ENCODE measurements at places on chromosomes 11 and 22.

DNA sequence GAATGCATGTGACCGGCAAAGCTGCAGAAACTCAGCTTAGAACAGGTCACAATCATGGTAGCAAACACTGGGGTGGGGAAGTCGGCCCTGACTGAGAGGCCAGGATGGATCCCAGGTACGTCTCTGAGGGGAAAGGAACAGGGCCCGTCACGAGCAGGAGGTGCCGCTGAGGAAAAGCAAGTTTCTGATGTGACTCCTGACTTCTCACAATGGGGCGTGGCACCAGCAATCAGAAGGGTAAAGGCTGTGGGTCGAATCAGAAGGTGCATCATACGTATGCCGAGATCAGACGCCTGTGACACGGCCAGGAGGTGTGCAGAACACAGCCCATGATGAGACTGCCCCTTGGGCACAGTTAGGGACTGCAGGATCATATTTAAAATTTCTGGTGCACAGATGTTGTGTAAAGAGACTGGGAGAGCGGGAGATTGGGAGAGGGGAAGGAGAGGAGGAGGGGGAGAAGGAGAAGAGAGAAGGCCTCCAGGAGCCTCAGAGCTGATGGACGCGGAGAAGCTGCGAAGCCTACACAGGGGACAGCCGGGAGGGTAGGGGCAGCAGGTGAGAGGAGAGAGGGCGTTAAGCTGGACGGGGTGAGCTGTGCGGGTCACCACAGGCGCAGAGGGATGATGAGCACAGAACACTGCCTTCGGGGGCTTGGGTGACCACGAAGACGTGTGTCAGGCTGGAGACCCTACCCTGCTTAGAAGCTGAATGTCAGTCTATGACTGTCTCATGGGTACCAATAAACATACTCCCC is 30.7 kb downstream of the KRTAP5-5 start:
- no peak for DNase-seq

DNA sequence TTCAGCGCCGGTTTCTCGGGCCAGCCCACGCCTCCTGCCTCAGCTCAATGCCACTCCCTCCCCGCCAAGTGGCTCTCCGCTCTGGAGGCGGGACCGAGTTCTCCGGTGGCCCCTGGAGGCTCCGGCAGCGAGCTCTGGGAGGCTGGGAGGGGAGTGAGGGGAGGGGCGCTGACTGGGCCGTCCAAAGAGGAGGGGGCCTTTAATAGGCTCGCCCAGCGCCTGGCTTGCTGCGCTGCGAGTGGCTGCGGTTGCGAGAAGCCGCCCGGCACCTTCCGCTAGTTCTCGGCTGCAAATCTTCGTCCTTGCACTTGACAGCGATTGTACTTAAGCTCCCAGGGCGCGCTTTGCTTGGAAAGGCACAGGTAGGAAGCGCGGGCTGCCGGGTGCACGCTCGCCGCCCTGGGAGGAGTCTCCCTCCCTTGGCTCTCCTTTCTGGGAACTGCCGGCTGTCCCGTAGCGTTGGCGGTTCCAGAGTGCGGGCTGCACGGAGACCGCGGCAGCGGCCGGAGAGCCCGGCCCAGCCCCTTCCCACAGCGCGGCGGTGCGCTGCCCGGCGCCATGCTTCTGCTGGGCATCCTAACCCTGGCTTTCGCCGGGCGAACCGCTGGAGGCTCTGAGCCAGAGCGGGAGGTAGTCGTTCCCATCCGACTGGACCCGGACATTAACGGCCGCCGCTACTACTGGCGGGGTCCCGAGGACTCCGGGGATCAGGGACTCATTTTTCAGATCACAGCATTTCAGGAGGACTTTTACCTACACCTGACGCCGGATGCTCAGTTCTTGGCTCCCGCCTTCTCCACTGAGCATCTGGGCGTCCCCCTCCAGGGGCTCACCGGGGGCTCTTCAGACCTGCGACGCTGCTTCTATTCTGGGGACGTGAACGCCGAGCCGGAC is at the start of gene ADAMTS15:
TSS of gene ADAMTS15 (plus strand) at position 230 of the 894 bp plus-strand sequence. CDS start at position 559, 329 bp downstream.
- no peak for DNase-seq

GRCh38 chr11:66845143-66845875 is 2.1 kb downstream of the RCE1 start:
- DNase-seq, result no peak

- no peak for DNase-seq
Measured at GRCh38 chr22:30315962-30316576, 10.7 kb downstream of the TBC1D10A start.

GRCh38 chr11:112087212-112087611 is 539 bp downstream of the SDHD start:
- no peak for DNase-seq

DNA sequence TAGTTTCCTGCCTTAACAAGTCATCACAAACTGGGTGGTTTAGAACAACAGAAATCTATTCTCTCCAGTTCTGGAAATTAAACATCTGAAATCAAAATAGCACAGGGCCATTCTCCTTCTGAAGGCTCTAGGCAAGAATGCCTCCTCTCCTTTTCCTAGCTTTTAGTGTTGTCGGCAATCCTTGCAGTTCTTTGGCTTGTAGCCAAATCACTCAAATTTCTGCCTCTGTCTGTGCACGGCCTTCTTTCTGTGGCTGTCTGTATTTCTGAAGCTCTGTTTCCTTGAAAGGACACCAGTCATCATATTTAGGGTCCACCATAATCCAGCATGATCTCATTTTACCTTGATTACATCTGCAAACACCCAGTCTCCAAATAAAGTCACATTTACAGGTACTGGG is 795.5 kb downstream of the METTL15 start:
- no peak for DNase-seq

DNA sequence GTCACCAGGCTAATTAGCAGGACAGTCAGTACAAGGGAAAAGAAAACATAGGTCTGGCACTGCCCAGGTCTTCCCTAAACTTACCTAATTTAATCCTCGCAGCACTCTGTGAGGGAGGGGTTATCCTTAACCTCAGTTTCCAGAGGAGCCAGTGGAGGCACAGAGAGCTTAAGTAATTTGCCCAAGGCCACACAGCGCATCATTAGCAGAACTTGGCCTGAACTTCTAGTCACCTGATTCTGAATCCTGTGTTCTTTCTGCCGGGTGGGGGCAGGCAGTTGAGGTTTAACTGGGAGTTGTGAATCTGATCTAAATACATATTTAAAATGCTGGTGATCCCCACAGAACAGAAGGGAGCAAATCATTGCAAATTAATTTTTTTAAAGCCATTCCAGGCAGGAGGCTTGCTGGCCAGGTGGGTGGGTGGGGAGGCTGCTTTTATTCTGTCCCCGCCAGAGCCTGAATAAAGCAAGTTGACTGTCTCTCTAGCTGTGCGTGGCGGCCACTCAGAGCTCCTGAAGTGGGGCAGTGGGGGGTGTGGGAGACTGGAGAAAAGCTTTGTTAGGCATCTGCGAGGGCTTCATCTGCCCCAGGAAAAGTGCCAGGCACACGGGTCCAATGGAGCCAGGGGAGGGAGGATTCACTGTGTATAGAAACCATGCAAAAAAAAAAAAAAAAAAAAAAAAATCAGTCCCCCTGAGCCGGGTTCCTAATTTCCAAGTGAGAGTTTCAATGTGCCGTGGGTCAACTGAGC is 66.1 kb downstream of the NFAM1 start:
- DNase-seq, result no peak

GRCh38 chr11:62401356-62401755 is 17.5 kb upstream of the SCGB1A1 start:
- DNase-seq, result no peak

DNA sequence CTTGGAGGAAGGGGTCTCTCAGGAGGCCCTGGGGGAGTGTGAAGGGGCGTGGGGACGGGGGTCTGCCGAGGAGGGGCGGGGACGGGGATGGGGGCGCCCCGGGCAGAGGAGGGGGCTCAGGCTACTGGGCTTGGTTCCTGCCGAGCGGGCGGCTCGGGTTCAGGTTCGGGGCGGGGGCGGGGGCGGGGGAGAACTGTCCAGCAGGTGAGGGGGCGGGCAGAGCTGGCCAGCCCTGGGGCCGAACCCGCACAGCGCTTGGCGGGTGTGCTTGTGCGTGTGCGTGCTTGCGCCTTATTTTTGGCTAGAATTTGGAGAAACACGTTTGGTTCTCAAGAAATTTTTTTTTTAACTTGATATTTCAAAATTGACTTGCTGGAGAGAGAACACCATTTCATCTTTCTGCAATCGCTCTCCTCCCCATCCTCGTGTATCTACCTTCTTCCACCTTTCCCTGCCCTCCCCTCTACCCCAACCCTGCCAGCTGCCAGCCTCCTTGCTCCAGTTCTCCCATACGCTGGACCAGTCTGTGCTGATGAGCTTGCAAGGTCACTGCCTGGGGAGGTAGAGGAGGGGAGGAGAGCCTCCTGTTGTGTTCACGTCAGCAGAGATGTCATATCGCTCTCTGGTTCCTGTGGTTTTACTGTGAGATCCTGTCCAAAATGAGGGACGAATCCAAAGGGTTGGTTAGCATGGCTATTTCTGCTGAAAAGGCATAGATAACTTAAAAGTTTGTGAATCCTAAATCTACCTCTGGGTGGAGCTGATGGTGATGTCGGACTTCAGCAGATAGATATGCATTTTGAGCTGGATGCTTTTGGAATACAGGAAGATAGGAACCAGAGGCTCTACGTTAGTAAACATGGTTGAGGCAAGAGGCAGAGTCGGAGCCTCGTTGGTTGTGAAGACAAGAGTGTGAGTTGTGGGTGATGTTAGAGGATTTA is 668 bp downstream of the MADD start:
- no peak for DNase-seq

DNA sequence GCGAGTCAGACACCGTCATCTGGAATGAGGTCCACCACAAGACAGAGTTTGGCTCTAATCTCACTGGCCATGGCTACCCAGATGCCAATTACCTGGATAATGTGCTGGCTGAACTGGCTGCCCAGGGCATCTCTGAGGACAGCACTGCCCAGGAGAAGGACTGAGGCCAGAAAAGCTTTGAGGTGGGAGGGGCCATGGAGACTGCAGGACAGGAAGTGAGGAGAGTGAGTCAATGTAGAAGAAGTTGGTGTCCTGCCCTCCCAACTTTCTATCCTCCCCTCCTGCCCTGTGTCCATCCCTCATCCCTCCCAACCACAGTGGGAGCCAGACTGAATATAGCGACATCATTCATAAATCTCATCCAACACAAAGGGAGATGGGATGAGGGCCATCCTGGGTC is 8.0 kb downstream of the MPEG1 start:
- DNase-seq, result no peak

GRCh38 chr11:75813622-75814039 is 1.4 kb upstream of the UVRAG start:
- DNase-seq, result no peak

- no peak for DNase-seq
Measured at GRCh38 chr11:68165601-68166000, 44.4 kb upstream of the CHKA start.

- no peak for DNase-seq
Measured at GRCh38 chr22:25027043-25027906, 74.8 kb downstream of the KIAA1671 start.

GRCh38 chr11:107864591-107864990 is 6.0 kb upstream of the SLC35F2 start:
- DNase-seq, result no peak

- DNase-seq, result no peak
Measured at GRCh38 chr11:25576320-25576719, 755.6 kb upstream of the ANO3 start.

DNA sequence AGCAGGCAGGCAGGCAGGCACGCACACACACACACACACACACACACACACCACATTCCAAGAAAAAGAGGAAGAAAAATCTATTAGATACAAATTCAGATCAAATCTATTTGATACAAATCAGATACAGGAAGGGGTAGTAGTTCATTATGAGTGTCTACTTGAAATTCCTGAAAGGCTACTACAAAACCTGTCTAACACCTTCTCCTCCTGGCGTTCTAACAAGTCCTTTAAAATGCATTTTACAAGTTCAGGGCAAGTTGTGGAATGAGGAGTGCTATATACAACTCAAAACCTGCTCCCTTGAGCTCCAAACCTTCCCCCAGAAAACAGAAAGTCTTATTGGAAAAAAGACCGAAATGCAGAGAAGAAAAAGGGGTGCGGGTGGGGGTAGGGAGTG is 476 bp downstream of the ARHGAP32 start:
- no peak for DNase-seq

DNA sequence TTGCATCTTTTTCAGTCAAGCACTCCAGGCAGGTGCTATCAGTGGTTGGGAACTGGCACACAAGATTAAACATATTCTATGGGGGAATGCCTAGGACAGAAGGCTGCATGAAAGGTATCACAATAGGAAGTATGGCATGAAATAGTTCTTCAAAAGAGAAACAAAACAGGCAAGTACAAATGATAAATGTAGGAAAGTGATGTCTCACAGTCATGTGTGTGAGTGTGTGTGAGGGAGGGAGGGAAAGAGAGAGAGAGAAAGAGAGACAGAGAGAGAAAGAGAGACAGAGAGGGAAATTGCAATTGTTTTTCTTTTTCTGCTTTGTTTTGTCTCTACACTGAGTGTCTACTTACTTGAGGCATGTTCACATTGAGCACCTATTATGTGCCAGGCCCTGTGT is 456.3 kb downstream of the MIAT start:
- DNase-seq, result no peak

DNA sequence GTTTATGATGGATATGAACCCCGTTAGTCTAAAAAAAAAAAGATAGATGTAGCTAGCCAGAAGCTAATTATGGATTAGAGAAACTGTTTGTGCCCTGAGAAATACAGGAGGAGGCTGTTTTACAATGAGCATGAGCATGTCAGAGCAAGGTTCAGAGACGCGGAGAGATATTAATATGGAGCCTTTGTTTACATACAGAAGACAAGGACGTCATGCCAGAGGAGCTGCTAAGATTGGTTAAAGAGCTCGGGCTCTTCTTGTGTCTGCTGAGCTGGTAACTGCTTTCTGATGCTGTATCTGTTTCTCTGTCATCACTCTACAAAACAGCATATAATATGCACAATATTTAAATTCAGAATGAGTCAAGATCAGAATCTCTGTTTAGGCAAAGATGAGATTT is 24.9 kb upstream of the CCDC89 start:
- DNase-seq, result no peak

DNA sequence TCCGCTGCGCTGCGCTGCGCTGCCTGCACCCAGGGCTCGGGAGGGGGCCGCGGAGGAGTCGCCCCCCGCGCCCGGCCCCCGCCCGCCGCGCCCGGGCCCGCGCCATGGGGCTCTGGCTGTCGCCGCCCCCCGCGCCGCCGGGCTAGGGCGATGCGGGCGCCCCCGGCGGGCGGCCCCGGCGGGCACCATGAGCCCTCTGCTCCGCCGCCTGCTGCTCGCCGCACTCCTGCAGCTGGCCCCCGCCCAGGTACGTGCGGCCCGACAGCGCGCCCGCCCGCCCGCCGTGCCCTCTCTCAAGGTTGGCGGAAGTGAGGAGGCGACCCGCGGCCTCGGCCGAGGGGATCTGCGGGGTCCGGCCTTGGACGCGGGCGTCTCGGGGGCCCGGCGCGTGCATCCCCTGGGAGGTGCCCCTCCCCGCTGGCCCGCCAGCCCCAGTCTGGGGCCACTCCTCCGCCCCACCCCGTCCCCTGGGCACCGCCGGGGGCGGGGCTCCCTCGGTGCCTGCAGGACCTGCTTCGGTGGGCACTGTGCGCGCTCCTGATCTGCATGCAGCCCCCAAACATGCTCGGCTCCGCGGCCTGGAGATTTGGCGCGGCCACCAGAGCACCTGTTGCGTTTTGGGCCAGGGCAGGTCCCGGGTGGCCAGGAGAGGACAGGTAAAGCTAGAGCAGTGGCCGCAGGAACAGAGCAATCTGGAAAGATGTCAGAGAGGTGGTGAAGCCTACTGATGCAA is 429 bp downstream of the VEGFB start:
- peak; percentile 44 for DNase-seq

- DNase-seq, result no peak
Measured at GRCh38 chr11:62149986-62150886, 26.4 kb downstream of the INCENP start.

- DNase-seq, result no peak
Measured at GRCh38 chr11:18379201-18379600, 15.2 kb upstream of the LDHA start.

All from stimulated activated CD4-positive, alpha-beta T cell treated with anti-CD3 and anti-CD28 coated beads, Interleukin-1b, Interleukin-23, amount 100 ng/mL, for 4 hours (primary cell).